Small intestine (tissue), 16 donors: ENCODE measurements at places on chromosomes 7 and 10. TPM values are rescaled to one million over a fixed set of nuclear protein-coding genes. Genes with fewer than 3 reads are reported as not detected.

DNA sequence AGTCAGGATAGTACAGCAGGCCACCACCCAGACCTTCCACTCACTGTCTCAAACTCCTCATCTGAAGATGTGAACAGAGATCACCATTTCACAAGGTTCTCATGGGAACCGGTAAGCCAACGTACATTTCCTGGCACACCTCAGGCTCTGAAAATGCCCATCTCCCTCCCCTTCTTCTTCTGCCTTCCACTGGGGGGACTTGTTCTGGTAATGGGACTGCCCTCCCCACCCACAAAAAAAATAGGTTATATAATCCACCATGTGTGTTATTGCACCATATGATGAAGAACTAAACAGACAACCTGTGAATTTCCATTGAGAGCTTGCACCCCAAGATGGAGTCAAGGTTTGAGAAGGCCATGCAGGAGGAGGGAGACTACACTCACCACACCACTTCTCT is 42.1 kb upstream of the IKZF1 start:
- no peak for DNase-seq

The SORCS1 gene
- 1.4 TPM for polyA plus RNA-seq

GRCh38 chr10:28810057-28810870 is 132.9 kb downstream of the BAMBI start:
- no peak for DNase-seq

DNA sequence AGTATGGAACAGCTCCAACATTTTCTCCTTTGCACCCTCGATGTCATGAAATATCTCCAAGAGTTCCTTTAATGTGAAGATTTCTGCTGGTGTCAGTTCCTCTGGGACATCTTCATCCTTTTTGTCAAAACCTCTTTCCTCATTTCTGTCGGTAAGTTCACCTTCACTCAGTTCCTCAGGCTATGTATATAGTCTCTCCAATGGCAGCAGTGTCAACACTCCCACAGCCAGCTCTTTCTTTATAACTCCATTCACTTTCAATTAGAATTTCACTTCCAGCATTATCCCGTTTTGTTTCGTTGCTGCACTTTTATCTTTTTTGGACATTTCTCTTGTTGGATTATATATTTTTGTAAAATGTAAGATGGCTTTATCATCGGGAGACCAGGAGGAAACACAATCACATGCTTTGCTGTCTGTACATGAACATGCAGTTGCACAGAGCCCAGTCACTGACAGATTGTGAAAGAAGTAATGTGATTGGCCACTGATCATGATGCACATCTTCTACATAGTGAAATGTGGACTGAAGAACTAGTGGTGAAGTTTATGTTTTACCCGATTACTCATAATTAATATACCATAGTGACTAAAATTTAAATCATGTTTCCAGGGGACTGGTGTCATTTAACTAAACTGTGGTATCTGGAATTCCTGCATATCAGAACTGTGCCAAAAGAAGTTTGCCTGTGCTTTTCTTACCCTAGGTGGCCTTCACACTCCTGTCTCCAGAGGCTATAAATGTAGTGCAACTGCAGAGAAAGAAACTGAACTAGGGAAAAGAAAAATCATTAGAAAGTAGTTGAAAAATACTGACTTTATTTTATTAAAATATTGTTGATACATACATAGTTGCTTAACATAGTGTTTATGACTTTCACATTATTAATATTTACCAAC is 289.6 kb downstream of the PPP1R3A start:
- no peak for DNase-seq

DNA sequence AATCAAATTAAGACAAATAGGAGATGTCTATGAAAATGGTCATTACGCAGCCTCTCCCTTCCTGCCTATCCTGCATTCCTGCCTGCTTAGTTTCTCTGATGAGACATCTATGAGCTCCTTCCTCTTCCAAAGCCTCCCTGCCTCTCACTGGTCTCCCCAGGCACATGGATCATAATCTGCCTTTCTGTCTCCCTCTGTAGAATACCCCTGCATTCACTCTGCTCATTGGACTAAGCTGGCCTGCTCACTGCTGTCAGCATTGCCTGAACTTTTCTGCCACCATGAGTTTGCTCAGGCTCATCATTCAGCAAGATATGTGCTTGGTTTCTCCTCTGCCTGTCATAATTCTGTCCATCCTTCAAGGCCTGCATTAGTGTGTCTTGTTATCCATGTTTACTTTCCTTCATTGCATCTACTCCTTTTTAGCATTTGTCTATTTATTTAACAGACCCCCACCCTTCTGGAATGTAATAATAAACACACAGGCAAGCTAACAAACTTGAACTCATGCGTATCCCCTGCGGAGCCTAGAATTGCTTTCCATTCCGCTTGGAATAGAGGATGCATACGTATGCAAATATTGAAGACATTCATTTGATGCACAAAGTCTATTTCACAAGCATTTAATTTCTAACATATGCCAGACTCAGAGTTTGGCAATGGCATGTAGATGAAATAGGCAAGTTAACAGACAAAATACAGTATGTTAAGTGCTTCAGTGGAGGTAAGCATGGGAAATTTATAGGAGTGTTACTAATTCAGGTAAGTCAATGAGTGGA is 88.3 kb downstream of the PTPRZ1 start:
- DNase-seq: no peak

The ADCY1 gene
- 0.88 TPM for polyA plus RNA-seq
